ENCODE measurements at places on chromosomes 6 and 20.

- DNase-seq: no peak
Observed at GRCh38 chr6:1020837-1021236, 291.1 kb upstream of the FOXQ1 start.

GRCh38 chr20:9493803-9494202 lies 20.6 kb upstream of the LAMP5 start:
- no peak for DNase-seq

GRCh38 chr6:20115246-20115980 lies 96.9 kb downstream of the MBOAT1 start:
- DNase-seq: no peak

- DNase-seq: peak; percentile 68
Observed at GRCh38 chr6:35583893-35584688, 71.4 kb upstream of the TULP1 start.

DNA sequence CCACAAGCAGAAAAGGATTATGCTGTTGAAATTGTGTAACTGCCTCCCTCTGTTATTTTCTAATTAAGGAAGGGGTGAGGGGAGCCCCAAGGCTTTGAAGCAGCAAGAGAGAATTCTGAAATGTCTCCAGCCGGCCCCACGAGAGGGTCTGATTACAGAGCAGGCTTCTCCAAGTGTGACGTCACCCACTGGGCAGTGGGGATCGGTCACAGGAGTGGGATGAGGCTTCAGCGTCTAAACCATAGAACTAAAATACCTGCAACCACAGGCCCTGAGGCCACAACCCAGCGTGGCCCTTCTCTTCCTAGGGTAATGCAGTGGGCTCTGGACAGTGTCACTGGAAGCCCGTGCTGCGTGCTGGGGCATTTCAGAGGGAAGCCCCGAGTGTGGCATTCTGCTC lies 38.6 kb upstream of the APCDD1L start:
- DNase-seq: no peak

- no peak for DNase-seq
Observed at GRCh38 chr6:82989736-82990290, 75.8 kb downstream of the UBE3D start.

GRCh38 chr6:46010771-46011170 lies 4.9 kb downstream of the CLIC5 start:
- no peak for DNase-seq

- DNase-seq: no peak
Observed at GRCh38 chr20:2983508-2983907, 59.9 kb upstream of the GNRH2 start.

- DNase-seq: no peak
Observed at GRCh38 chr6:89287351-89288028, 27.6 kb downstream of the GABRR2 start.

GRCh38 chr6:23659125-23659524 lies 466.9 kb upstream of the NRSN1 start:
- no peak for DNase-seq

- DNase-seq: no peak
Observed at GRCh38 chr6:1972962-1973361, 272.4 kb downstream of the GMDS start.

DNA sequence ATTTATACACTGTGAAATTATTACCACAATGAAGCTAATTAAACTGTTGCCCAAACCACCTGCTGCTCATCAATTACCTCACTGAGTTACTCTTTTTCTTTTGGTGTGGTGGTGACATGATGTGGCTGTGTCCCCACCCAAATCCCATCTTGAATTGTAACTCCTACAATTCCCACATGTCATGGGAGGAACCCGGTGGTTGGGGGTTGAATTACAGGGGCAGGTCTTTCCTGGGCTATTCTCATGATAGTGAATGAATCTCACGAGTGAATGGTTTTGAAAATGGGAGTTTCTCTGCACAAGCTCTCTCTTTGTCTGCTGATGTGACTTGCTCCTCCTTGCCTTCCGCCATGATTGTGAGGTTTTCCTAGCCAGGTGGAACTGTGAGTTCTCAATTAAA lies 145.0 kb downstream of the LRRC1 start:
- no peak for DNase-seq

DNA sequence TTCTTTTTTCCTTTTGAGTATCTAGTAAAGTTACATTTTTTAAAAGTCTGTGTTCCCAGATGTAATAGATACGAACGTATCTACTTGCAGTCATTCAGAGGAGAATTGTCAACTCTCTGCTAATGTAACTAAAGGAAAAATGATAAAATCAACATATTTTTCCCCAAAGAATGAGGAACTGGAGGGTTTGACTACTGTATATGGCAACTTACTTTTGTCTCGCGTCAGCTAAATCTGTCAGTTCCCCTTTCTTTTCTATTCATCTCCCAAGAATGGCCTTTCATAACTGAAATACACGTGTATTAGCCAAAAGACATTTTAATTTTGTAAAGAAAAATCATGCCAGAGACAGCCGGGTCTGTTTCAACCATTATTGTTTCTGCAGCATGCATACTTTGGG lies 5.4 kb downstream of the EYA2 start:
- DNase-seq: no peak

DNA sequence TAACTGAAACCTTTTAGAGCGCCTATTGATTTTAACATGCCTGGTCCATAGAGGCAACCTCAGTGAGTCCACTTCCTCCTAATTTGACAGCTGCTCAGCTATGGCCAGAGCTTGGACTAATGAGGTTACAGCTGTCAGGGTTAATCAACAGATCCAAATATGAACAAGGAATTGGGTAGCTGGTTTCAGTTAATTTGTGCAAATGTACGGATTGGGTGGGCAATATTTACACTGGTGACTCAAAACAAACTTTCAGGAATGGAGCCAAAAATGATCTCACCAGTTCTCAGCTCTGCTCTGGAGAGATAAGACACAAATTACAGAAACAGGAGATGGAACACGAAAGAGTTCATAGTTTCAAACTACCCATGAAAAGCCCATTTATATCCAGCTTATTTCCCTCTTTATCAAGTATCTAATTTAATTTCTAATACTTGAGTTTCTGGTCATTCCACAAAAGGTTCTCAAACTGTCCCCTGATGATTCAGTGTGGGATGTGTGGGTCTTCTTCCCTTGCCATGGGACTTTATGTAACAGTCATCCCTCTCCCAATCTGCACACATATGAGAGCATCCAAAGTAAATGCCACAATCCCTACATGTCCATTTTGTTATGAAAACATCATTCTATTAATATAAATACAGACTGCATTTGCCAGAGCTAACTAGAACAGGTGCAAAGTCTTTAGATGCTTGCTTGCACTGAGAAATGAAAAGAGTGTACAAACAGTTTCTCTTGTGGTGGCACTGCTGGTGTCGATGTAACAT lies 149.9 kb downstream of the RPS12 start:
- no peak for DNase-seq

- DNase-seq: no peak
Observed at GRCh38 chr6:55954436-55954835, 79.0 kb upstream of the BMP5 start.

GRCh38 chr6:139027620-139028182 lies 844 bp upstream of the ABRACL start:
- peak; percentile 14 for DNase-seq

Data from effector CD4-positive, alpha-beta T cell (primary cell).